Activated CD8-positive, alpha-beta memory T cell treated with anti-CD3 and anti-CD28 coated beads for 24 hours (primary cell): ENCODE measurements at places on chromosomes 5 and 9.

- no peak for DNase-seq
Measured at GRCh38 chr5:3191585-3191984, 404.0 kb upstream of the IRX1 start.

DNA sequence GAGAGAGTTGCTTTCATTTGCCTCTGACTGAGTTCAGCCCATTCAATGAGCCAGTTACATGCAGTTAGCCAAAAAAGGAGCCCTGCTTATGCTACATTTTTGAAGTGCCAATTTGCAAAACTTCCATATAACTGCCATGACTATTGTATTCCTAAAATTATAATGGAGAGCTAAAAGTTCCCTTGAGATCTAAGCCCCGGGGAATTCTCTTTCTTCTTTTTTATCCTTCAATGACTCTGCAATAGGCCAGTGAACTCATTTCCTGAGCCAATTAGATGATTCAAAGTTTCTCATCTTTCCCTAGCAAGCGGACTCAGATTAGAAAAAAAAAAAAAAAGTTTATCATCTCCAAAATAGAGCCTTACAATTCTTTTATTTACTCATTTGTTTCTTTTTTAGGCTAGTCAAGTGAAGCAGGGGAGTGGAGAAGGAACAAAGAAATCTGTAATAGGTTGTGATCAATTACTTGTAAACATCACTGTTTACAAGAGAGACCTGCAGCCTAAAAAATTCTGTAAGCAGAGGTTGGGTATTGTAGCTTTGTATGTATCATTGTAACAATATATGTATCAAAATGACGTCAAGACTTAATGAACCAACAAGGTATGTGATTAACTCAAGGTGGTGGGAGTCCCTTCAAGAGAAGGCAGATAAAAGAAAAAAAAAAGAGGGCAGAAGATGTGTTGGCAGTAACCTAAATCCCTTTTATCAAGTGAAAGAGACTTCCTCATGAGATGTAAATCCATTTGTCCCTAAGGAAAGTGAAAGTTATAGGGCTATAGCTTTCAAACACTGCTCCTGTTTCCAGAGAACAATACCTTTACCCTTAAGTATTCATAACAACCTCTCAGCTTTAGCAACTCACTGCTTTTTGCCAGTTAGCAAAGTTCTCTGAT lies 48.7 kb upstream of the HOMER1 start:
- DNase-seq: no peak

GRCh38 chr9:123637606-123637944 lies 281.6 kb downstream of the CRB2 start:
- DNase-seq: no peak

GRCh38 chr9:126615245-126615790 lies 1.6 kb downstream of the LMX1B start:
- no peak for DNase-seq

DNA sequence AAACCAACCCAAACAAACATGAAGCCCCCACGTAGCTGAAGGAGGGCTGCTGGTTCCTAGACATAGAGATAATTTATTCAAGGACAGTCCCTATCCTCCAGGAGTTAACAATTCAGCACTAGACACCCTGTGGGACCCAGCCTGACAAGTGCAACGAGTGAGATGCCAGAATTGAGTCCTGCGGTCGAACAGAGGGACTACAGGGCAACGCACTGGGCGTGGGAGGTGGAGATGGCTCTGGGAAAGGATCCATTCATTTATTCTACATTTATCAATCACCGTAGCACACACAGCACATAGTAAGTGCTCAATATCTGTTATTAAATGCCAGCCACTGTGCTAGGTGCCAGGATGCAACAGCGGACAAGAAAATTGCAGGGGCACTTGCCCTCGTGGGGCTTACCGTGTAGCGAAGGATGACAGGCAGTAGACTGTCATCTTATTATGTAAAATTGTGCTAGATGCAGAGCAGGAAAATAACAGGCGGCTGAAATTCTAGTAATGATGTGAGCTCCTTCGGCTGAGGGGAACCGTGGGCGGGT lies 855 bp upstream of the ARHGAP26 start:
- DNase-seq: no peak

DNA sequence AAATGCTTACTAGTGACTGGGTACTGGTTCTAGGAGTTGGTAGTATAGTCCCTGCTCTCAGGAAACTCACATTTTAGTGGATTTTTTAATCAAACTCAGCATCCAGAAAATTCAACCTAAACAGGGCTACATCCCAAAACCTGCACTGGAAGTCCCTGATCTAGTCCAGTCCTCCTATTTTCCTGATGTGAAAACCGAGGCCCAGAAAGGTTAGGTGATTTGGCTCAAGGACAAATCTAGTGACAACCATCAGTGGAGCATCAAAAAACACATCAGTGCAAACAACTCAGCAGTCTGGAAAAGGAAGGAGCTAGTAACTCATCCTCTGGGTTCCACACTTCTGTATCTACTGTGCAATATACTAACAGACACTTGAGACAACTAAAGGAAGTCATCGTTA lies 38.2 kb downstream of the SERINC5 start:
- no peak for DNase-seq

DNA sequence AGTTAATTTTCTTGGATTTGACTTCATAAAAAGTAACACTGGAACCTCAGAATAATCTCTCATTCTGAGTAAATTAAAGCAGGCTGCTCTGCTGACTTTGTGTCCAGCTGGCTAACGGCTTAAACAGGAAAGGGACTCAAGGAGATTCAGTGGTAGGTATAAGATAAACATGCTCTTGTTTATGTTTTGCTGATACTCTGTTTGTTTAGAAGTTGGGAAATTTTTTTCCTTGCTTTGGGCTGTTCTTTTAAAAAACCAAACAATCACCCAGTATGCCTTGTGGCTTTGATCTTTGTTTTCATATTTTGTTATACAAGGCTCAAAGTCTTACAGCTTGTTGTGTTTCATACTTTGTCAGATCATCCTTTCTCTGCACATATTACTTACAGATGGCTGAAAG lies 237.6 kb upstream of the RIOK2 start:
- no peak for DNase-seq

DNA sequence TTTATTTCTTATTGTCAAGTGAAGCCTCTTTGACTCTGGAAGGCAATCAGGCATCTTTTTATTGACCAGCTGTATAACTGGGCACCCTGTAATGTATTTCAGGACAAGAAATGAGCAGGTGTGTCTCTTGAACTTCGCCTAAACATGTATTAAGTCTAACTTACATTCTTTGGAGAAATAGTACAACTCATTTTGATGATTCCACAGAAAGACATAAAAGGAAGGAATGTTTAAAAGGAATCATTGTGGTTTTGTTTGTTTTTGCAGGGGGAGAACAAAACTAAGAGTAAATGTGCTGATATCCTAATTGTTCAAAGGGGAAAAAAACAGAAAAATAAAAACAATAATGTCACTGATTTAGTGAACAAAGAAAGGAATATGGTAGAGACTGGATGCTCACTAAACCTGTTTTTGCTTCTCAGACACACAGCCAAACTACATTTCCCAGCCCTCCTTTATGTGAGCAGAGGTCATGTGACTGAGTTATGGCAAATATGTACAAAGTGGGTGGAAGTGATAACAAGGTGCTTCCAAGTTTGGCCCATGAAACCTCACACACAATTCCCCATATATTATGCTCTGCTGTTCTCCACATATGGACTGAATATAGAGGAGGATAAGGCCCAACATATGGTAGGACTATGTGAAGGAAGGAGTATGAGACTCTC lies 150.6 kb upstream of the ACOT12 start:
- DNase-seq: no peak

GRCh38 chr5:160601046-160601445 lies 179.4 kb downstream of the PTTG1 start:
- no peak for DNase-seq

DNA sequence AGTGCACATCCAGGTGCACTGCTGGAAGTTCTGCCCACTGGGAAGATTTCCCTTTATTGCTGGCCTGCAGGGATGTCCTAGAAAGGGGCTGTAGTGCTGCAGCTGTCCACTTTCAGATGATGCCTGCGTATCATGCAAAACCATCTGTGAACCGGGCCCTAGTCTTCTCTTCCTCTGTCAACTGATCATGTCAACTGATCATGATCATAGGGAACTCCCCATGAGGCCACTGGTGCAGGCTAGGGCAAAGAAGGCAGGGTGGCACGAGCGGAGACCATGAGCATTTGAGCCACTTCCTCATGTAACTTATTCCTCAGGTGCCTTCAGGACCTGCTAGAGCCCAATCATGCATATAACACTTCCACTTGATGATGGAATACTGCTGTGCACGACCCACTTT lies 4.5 kb upstream of the HSDL2 start:
- DNase-seq: no peak

DNA sequence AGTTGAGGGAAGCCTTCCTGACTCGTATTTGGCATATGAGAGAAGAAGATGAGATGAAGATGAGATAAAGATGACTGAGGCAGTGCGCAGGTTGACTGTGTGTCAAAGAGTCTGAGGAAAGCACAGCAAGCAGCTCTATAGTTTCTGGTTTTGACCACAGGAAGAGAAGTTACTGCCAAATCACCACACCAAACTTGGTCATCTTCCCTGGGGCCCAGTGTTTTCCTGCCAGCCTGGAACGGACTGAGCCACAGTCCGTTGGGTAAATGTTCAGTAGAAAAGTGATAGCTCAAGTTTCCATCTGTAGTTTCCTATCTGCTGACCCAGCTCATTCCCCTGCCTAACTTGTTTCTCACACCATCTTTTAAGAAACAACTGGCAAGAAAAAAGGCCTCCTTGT lies 80.7 kb upstream of the ADAMTS19 start:
- DNase-seq: no peak

GRCh38 chr9:14907360-14907685 lies 2.9 kb downstream of the FREM1 start:
- DNase-seq: no peak

DNA sequence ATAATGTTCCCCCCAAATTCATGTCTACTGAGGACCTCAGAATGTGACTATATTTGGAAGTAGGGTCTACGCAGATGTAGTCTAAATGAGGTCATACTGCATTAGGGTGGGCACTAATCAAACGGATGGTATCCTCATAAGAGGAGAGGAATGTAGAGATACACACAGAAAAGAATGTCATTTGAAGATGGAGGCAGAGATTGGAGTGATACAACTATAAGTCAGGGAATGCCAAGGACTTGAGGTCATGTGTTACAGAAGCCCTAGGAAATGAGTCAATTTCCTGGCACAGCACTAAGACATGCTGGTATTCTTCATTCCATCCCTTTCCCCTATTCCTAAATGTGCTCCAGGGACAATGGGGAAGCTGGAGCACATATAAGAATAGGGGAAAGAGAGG lies 758 bp upstream of the PDCD1LG2 start:
- no peak for DNase-seq
